ENCODE measurements at places on chromosomes 1 and 21.

DNA sequence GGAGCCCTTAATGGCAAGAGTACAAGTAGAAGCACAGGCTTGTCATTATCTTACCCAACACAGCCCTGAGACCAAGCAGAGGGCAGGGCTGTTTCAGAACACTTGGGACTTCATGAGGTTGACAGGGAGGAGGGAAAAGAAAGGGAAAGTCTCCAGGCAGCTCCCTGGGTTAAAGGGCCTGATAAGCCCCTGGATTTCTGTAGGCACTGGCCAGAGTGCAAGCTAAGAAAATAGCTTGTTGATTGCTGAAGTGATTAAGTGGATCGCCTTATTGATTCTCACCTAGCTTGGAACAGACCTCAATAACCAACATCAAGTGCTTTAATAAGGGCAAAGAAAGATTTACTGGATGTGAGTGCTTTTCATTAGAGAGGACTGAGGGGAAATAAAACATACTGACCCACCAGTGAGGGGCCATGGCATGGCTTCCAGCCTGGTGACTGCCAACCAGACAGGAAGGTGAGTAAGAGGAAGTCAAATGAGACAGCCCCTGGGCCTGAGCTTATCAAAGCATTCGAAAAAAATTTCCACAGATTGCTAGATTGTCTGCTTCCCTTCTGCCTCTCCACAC lies 121.4 kb upstream of the NFIA start:
- DNase-seq, result no peak

GRCh38 chr1:180947901-180948640 lies 35.4 kb downstream of the KIAA1614 start:
- DNase-seq, result no peak

DNA sequence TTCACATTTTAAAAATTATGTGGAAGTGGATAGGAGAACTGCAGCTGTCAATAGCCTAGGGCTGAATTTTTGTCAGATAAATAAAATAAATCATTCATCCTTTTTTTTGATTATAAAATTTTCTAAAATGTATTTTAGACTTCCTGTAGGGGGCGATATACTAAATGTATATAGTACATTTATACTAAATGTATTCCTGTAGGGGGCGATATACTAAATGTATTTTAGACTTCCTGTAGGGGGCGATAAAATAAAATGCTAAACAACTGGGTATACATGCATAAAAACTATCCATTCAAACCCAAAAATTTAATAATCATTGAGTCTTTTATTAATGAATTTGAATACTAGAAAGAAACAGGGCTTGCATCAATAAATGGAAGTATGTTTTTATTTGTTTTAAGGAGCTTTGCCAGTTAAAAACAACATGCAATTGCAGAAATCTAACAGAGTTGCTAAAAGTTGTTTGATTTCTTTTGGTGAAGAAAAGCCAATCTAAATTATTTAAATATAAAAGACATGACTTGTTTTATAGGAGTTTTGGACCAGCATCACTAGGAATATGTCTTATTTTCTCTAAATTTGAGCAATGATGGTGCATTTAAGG lies 31.4 kb downstream of the CLCA1 start:
- DNase-seq, result no peak

DNA sequence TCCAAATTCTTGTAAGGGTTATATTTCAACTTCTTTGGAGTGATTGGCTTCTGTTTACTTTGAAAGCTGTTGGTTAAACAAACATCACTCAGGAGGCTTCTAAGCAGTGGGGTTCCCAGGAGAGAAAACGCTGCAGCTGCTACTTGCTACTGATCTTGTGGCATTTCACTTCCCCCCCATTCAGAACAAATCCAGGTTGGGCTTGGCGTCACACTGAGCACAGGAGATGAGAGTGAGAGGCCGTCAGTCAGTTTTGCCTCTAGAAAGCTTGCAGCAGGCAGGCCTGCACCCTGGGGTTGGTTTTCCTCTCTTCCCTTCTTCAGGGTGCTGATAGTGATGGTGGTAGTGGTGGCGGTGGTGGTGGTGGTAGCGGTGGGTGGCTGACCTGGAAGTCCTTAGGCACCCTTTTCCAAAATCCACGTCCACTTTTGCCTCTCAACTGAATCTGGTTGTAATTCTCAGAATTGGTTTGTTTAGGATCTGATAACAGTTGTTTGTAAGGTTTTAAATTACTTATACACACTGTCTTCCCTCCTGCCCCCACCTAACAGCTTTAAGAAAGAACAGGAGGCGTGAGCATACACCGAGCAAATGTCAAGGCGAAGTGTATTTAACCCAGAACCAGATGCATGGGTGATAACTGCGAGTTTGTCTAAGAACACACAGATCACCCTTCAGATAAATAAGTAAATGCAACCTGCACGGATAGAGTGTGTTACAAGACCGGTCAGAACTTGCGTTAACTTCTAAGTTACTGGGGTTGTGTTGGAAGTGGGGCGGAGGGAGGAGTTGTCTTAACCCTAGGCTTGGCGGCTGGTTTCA lies 3.2 kb upstream of the PROX1 start:
- DNase-seq, result no peak

DNA sequence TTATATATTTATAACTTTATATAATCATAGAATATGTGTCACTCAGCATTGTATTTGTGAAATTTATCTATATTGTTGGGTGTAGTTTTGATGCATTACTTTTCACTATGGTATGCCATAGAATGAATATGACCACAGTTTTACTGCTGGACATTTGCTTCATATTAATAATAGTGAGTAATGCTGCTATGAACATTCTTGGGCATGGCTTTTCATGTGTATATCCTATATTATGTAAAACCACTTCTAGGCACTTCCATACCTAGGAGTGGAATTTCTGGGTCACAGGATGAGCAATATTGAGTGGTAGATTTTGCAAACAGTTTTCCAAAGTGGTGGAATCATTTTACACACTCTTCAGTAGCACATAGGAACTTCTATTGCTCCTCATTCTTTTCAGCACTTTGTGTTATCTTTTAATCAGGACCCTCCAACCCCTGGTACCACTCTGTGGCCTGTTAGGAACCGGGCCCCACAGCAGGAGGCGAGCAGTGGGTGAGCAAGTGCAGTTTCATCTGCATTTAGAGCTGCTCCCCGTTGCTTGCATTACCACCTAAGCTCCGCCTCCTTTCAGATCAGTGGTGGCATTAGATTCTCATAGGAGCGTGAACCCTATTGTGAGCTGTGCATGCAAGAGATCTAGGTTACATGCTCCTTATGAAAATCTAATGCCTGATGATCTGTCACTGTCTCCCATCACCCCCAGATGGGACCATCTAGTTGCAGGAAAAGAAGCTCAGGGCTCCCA lies 56.0 kb upstream of the CNIH3 start:
- no peak for DNase-seq

- no peak for DNase-seq
Observed at GRCh38 chr1:53957194-53957818, 11.2 kb downstream of the LRRC42 start.

Measured in GM06990 (cell line).